T follicular helper cell (primary cell): ENCODE measurements at places on chromosomes 16 and 17.

DNA sequence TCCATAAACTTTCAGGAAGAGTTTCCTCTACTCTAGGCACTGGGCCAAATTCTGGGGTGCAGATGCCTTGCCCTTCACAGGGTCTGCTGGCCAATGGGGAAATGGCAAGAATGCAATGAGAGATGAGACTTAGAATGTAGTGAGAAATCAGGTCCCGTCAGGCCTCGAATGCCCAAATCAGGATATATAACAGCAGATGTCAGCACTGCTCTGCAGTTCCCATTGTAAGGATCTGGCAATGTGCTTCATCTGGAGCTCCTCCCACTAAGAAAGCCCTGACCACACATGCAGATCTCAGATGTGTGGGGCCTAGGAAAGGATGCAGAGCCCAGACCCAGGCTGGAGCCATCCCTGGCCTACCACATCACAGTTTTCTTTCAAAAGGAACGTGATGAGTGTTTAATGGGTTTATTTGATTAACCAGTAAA, 13.9 kb upstream of the LPCAT2 start:
- no peak for DNase-seq

DNA sequence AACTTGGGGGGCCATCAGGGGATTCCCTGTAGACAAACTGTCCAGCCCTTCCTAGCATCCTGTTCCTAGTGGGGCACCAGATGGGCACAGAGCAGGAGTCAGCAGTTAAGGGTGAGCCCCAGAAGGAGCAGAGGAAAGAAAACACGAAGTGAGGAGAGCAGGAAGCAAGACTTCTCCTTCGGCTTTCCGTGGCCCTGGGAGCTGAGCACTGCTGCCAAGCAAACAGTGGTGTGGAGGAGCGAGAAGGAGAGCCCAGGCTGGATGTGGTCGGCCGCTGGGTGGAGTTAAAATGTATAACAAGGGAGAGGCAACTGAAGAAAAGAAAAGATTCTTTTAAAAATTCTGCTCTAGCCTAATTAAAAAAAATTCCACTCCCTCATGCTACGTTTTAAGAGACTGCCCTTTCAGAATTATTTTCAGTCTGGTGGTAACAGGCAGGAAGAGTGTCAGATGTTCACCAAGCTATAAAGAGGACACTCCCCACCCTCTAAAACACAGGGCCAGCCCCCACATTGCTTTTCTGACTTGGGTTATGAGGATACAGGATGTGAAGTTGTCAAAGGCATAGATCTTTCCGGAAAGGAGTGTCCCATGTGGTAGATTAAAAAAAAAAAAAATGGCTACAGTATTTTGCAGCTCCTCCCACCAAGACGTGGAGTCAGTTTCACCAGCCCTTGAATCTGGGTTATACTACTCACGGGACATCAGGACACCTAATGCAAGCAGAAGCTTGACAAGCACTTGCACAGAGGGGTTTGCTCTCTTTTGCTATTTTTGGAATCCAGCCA, 74.9 kb upstream of the ZFHX3 start:
- no peak for DNase-seq

- DNase-seq, result no peak
Observed at GRCh38 chr17:63420868-63421680, 25.0 kb downstream of the CYB561 start.

DNA sequence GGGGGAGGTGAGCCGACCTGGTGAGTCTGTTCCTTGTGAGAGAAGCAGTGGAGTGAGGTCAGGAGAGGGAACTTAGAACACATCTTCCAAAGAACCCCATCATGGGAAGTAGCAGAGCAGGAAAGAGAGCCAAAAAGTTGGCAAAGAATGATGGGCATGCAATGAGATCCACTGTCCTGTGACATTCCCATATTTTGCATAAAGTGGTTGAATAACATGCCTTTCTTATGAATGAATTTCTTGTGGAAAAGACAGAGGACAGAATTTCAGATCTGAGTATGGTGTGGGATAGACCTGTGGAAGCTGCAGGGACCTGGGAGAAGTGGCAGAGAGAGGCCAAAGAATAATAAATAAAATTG, 41.3 kb downstream of the TMEM100 start:
- DNase-seq, result no peak

DNA sequence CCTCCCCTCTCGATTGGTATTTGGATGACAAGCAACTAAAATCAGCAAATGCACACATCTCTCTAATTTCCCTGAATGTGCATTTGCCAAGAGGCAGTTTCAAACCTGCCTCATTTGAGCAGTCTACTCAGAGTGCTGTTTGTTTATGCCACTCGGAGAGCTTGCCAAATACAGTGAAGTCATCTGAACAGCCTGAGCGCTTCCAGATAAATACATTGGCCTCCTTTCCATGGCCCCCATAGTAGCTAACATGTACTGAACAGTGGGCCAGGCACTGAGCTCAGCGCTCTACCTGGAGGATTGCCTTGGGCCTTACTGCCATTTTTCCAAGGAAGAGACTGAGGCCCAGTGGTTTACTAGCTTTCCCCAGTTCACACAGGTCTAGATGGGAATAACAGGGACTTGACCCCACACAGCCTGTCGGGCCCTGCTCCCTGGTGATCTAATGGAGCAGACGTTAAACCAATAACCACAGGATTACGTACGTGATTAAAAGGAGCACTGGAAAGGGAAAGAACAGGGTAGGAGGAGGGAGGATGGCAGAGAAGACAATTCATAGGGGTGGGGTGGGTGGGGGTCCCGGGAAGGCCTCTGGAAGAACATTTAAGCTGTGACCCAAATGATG, 18.7 kb upstream of the ANKRD40CL start:
- DNase-seq, result no peak

DNA sequence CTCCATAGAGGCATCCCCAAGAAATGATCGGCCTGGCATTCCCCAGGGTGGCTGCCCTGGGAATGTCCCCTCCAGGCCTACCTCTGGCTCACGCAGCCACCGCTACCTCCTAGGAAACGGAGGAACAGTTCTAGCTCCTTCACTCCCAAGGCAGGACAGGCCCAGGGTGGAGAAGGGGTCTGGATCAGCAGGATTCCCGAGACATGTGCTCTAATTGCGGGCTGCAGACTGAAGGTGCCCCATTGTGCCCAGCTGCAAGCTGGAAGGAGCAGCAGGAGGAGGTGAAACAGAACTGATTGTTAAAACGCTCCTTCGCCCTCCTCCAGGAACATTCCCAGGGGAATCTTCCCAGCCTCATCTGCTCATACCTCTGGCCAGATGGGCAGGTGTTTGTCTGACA, 40.8 kb downstream of the SCNN1G start:
- DNase-seq, result no peak

- no peak for DNase-seq
Observed at GRCh38 chr17:40076591-40076990, 13.8 kb downstream of the THRA start.

DNA sequence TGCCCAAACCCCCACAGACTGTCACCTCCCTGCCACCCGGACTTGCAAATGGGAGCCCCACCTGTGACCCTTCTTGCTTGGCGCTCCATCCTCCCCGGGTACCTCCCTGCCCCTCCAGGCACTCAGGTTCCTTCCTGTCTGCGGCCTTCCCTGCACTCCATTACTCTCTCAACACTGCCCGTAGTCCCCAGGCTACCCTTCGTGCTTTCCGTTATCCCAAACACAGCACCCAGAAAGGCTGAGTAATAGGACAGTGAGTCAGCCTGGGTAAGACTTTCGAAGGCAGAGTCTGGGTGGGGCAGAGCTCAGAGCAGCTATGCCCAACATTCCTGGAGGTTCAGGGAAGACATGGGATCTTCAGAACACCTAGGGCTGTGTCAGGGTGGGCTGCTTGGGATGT, 16.6 kb upstream of the C16orf74 start:
- no peak for DNase-seq

- DNase-seq, result no peak
Observed at GRCh38 chr16:72873853-72874252, 174.1 kb downstream of the ZFHX3 start.

- DNase-seq, result no peak
Observed at GRCh38 chr17:51746421-51746820, 412.1 kb downstream of the CA10 start.

DNA sequence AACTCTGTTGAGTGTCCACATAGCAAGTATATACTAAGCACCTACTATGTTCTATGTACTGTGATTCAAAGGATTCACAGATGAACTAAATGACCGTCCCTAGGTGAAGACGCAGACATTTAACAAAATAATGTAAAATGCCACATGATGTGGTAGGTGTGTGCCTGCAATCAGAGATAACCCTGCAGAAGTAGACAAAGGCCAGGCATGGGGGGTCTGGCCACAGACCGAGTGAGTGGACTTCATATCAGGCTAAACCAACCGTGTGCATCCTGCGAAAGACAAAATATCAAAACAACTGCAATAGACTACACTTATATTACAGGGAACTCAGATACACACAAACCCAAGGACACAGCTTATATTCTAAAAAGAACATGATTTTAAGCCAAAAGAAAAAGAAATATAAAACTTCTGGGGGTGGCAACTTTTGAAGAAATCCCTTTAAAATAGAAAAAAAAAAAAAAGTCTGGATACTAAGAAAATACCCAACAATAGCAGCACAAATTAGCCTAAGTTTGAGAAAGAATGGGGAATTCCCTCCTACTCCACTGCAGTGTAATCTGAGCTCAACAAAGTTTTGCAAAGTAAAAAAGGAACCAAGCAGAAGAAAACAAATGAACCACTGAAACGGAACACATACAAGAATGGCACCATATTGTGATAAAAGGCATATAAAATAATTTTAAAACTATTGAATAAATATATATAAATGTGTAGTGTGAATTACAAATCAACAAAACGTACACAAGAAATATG, 12.3 kb downstream of the HSDL1 start:
- no peak for DNase-seq

DNA sequence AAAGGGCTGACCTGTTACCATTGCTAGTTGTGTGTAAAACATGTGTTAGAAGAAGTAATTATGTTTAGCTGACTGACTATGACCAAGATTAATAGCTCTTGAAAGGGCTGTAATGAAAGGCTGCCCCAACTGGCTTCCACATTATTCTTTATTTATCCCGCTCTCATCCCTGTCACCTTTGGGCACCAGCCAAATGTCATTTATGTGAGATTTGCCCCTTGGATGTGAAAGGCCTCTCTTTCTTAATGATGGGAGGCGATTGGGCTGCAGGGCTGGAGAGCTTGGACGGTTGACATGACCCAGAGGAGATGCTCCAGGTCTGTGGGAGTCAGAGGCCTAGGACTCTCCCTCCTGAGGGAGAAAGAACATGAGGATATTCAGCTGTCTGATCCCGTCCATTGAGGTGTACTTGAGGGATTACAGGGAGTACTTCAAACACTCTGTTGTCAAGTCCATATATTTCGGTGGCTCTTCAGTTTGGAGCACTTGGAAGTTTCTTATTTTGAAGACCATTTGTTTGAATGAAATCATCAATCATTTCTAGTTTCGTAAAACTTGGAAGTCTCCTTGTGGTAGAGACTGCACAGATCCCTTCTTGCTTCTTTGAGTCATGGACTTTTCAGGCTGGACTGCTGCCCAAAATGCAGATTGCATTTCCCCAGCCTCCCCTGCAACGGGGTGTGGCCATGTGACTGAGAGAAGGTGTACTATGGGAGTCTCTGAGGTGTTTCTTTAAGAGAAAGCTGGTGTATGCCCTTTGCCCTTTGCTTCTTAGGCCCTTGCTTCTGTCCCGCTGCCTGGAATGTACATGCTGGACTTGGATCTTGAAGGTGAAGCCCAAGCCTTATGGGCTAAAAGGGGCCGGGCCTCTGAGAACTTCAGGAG, 51.3 kb downstream of the FTO start:
- no peak for DNase-seq
